ENCODE measurements at places on chromosomes 7 and 10.

DNA sequence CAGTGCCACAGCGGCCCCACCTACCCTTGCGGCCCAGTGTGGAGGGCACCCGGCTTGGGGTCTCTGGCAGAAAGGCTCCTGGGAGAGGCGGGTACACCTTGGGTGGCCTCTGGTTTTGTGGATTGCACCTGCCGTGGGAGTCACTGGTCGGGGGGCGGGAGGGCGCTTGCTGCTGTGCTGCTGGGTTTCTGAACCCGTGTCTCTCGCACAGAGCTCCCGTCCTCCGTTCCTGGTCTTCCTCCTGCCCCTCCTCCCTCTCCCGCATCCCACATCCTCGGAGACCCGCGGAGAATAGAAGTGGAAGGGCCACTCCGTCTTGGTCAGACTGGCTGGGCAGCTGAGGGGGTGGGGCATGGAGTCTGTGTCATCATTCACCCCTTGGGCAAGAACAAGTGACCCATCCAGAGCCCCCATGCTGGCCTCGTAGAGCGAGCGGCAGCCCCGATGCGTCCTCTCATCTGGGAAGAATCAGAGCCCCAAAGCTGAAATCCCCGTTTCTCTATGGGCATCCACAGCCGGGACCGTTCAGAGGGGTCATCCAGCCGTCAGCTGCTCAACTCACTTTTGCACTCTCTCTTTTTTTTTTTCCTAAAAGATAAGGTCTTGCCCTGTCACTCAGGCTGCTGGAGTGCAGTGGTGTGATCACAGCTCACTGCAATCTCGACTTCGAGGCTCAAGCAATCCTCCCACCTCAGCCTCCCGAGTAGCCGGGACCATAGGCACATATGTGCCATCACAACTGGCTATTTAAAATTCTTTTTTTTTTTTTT, 4.0 kb downstream of the MAFK start:
- DNase-seq, result no peak

DNA sequence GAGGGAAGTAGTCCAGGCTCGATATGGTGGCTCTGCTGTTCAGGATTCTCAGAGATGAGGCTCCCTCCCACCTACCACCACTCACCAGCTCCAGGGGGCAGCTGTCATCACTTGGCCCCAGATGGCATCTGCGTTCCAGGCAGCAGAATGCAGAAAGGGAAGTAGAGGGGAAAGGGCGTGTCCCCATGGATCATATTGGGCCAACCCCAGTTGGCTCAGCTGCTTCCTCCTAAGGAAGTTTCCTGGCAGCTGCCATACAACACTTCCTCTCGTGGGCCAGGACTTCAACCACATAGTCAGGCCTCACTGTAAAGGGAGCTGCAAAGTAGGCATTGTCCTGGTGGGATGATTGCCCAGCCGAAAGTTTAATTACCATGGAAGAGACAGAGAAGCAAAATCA, 1.6 kb upstream of the TEX36 start:
- DNase-seq, result no peak

DNA sequence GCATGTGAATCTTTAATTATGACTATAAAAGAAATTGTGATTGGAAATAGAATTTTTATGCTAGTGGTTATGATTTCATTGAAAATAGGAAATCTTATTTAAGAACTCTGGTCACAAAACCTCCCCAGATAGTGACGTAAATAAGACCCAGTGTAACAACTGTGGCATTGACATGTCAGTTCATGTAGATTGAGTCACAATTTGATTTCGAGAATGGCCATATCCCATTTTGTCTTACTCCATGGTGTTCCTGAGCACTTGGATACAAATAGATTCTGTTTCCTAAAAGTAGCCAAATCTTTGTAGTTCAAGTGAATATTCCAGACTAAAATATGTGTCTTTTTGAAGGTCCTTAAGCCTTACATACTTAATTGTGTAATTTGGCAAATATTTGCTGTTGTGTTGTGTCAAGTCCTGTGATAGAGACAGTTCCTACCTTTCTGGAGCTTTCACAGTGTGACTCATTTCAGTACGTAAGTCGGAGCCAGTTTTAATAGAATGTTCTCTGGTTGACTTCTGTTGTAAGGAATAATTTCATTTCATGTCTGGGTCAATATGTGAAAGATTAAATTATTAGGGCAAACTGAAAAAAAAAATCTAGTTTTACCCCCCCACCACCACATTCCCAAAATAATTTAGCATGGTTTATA, 37.1 kb upstream of the TOMM7 start:
- no peak for DNase-seq

- no peak for DNase-seq
Measured at GRCh38 chr7:155569681-155570080, 23.3 kb upstream of the CNPY1 start.

GRCh38 chr7:119748251-119748860, 524.6 kb upstream of the KCND2 start:
- no peak for DNase-seq

GRCh38 chr7:102178410-102178809, 108.3 kb upstream of the SH2B2 start:
- no peak for DNase-seq

DNA sequence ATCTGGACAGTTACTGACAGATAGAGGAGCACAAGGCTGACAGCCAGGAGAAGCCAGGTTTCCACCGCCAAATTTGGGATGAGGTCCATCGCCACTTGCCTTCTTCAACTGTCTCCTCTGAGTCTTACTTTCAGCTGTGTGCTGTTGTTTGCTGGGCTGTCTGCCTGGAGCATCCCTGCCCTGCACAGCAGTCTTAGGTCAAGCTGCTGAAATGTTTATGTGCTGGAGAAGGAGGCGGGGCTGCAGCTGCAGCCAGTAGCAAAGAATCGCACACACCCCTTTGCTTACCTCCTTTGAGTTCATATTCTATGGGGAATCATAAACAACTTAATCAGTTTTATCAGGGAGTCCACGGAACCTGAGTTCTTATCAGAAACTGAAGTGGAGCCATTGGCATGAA, 20.1 kb upstream of the CYP3A5 start:
- no peak for DNase-seq

GRCh38 chr7:99249985-99250575, 22.6 kb upstream of the MYH16 start:
- no peak for DNase-seq

DNA sequence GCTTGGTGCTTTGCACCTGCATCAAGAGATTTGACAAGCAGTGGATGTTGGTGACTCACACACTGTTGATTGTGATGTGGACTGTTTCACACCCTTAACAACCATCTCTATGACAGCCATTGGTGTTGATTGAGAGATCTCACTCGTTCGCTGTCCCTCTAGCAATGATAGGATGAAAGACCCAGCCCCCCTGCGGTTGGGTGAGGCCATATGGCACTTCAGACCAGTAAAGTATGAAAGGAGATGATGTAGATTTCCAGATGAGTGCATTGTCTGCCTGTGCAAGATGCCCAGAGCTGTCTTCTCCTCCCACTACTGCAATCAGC, 138.7 kb upstream of the PRR15 start:
- DNase-seq, result no peak

- DNase-seq, result no peak
Measured at GRCh38 chr7:72298091-72298490, 114.0 kb downstream of the CALN1 start.

DNA sequence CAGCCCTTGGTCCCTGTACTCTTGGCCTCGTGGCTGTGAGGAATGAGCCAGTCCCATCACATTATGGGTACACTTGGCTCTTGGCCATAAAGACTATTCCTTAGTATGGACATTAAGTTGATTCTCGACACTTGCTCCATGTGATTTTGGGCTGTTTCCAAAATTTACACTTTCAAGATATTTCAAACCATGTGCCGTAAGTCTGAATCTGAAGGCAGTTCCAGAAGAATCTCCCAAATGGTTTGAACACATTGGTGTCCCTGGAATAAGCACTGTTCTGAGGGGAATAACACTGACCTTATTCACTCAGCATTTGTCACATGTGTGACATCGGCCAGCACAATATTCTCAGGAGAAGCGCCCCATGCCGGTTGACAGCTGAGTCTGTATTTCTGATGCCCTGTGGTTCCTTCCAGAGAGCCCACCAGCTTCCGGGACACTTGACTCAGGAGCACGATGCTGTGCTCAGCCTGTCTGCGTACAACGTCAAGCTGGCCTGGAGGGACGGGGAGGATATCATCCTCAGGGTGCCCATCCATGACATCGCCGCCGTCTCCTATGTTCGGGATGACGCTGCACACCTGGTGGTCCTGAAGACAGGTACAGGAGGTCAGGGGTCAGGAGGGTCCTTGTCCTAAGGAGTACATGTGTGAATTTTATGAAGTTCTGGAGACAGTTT, 24.6 kb downstream of the NACAD start:
- no peak for DNase-seq

DNA sequence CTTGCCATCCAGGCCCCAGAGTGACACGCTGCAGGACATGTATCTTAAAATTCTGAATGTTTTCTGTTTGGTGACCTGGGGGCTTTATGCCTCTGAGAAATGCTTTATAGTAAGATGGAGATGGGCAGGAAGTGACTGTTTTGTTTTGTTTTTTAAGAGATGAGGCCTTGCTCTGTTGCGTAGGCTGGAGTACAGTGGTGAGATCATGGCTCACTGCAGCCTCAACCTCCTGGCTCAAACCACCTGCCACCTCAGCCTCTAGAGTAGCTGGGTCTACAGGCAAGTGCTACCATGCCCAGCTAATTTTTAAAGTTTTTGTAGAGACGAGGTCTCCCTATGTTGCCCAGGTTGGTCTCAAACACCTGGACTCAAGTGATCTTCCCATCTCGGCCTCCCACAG, 20.6 kb downstream of the ZNF777 start:
- no peak for DNase-seq

DNA sequence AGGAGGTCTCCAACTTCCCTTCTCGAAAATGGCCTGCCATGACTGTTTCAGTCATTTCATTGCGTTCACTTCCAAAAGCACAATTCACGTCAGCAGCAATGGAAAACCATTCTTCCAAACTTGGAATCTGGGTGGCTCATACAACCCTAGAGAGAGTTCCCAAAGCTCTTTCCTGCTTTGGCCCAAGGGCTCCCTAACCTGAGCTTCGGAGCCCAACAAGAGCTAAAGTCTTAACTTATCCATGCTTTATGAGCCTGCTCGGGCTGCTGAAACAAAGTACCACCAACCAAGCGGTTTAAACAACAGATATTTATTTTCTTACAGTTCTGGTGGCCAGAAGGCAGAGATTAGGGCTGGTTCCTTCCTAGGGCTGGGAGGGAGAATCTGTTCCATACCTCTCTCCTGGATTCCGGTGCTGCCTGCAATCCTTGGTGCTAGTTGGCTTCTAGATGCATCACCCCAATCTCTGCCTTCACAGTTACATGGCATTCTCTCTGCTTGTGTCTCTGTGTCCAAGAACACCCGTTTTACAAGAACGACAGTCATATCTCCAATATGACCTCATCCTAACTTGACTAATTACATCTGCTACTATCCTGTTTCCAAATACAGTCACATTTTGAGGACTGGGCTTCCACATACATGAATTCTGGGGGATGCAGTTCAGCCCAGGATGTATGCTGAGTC, 33.5 kb downstream of the CAMK2B start:
- no peak for DNase-seq

DNA sequence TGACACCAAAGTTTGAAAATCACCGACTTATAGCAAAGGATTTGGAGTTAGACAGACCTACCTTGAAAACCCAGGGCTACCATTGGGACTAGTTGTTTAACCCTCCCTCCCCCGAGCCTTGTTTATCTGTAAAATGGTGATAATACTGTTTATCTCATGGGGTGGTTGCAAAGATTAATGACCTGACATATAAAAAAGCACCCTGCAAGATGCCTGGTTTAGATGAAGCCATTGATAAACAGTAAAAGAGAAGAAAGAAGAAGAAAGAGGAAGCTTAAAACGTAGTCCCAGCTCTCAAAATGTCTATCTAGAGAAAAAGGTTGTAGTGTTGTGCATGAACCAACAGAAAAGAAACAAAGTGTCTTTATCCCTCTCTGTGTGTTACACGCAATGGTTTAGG, 145.7 kb downstream of the FGFR2 start:
- DNase-seq, result no peak
